ENCODE measurements at places on chromosomes 6 and 20. TPM values are rescaled to one million over a fixed set of nuclear protein-coding genes. Genes with fewer than 3 reads are reported as not detected.

PRRT1 gene
- 0.09 TPM for total RNA-seq

ZNF311 gene
- 1.5 TPM for total RNA-seq

KIF6 gene
- 0.55 TPM for total RNA-seq

CCN6 gene
- total RNA-seq, result not detected

PHACTR1 gene
- total RNA-seq, result 0.51 TPM

SLC17A9 gene
- total RNA-seq, result 28.8 TPM

NT5E gene
- 1,188 TPM for total RNA-seq

MROH8 gene
- 0.89 TPM for total RNA-seq

EPB41L2 gene
- 89.5 TPM for total RNA-seq

RNF182 gene
- total RNA-seq, result 0.30 TPM

MAPK13 gene
- total RNA-seq, result 16.4 TPM

VNN1 gene
- not detected for total RNA-seq

Measured in smooth muscle cell of the umbilical artery (primary cell).